ENCODE measurements at places on chromosomes 2 and 18.
A peak's percentile ranks its signal among the peaks of the same experiment; 100 is the strongest.

DNA sequence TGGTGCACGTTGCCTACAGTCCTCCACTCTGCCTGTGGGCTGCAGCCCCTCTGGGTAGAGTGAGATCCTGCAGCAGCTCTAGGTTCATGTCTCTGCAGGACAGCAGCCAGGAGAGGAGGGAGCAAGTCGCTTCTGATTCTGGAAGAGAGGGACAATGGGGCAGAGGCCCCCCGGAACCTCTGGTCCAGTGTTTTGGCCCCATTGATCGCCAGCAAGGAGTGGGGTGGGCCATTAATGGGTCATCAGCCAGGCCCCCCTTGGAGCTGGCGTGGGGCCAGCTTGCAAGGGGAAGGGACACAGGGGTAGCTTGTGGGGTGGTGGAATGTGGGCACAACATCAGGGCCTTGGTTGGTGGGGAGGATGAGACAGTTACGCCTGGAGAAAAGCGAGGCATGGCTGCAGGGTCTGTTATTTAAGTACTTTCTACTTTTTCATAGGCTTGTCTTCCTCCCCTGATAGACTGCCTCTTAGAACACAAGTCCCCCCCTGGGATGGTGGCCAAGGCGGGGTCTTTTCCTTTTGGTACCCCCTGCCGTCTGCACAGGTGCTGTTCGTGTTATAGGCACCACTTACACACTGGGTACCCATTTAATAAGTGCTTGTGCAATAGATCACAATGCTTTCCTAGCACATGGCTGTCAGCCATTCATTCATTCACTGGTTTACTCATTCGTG, 44.6 kb downstream of the INHBB start:
- ATAC-seq, result no peak

DNA sequence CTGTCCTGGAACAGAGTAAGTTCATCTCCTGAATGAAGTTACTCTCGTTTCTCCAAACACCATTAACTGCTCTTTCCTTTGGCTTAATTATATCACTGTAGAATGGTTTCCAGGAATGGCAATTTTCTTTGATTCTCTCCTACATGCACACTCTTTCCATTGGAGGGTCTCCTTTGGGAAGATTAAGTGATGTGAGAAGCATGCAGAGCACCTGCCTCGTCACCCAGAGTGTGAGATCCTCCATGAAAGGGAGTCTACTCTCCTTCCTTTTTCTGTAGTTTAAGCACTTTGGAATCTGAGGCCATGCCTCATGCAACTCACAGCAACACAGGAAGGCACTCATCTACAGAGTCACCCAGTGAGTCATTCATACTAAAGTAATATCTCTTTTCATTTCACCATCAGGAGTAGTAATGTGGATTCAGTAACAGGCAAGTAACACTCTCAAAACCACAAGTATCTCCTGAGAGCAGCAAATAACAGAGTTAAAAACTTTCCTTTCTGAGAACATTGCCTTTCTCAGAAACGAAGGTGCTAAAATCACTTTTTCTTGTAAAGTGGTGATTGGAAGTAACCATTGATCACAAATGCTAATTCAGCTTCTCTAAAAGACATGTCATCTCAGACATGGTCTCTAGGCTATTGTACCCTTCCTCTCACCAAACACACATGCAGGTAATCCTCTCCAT, 52.8 kb upstream of the IL1RL1 start:
- peak; percentile 84 for ATAC-seq

DNA sequence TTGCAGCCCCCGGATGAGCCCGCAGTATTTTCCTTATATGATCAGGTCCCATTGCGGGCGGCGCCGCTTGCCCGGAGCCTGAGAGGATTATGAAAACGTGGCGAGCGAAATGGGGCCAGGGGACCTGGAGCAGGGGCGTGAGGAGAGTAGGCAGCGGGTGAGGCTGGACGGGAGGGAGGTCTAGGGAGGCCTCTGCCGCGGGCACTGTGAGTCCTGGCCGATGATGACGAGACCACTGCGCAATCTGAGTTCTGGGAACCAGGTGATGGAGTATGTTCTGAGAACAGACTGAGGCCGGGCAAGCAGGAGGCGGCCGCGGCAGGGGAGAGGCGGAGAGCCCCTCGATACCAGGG, 790 bp upstream of the ACAA2 start:
- peak; percentile 59 for ATAC-seq

DNA sequence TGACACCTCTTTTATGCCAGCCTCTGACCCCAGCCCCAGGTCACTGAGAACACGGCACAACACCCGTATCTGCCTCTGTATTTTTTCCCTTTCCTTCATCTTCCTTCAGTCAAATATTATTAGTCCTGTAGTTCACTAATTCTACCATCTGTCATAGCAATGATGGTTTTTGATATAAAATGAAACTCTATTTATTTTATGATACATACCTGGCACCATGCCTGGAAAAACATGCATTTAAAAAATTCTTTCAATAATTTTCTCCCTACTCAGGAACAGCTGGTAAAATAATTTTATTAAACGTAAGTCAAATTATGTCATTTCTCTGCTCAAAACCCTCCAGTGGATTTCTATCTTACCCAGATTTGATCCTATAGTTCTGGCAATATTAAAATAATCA, 224.7 kb downstream of the CDH7 start:
- no peak for ATAC-seq

DNA sequence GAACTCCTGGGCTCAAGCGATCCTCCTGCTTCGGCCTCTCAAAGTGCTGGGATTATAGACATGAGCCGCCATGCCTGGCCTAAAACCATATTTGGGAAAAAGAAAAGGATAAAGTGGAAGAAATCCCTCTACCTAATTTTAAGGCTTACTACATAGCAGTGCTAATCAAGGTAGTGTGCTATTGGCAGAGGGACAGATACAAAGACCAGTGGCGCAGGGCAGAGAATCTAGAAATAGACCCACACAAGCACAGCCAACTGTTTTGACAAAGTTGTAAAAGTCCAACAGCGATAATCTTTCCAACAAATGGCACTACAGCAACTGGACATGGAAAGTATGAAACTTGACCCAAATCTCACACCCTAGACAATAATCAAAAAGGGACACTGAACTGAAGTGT, 138.4 kb downstream of the TFCP2L1 start:
- no peak for ATAC-seq

- peak; percentile 50 for ATAC-seq
Observed at GRCh38 chr2:105143467-105144151, 97.9 kb upstream of the GPR45 start.

Measured in esophagus mucosa (tissue), 1 donor.